ENCODE measurements at places on chromosomes 6 and 20.
A peak's percentile ranks its signal among the peaks of the same experiment; 100 is the strongest.

- DNase-seq = no peak
These were observed 17.3 kb downstream of the TREM1 start for GRCh38 chr6:41269166-41269565.

DNA sequence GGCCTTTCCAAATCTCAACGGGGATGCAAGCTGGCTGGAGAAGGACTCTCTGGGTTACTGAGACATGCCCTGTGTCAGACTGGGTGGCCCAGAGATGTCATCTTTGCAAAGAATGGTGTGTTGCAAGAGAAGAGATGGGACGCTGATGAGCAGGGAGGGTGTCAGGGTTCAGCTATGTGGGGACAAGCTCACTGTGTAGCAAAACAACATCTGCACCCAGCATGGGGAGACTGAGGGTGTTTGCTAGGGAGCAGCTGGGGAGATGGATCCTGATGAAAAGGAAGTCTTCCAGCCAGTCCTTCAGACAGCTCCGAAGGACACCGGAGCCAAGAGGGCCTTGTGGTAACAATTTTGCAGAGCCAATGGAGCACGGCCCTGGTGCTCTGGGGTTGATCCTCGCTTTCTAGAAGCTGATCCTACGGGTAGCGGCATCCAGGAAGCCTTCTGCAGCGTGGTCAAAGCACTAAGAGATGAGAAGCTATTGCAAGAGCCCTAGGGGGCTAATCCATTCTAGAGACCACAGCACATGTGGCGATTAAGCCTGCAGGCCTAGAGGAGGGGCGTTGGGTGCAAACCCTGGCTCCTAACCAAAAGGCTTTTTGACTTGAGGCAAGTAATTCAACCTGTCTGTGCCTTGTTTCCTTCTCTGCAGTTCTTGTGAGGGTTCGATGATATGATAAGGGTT, 39.9 kb downstream of the EDN3 start:
- no peak for DNase-seq

GRCh38 chr6:144066741-144067484, 28.5 kb downstream of the SF3B5 start:
- DNase-seq = no peak

GRCh38 chr20:33323236-33323635, 40.2 kb downstream of the BPIFB1 start:
- no peak for DNase-seq

DNA sequence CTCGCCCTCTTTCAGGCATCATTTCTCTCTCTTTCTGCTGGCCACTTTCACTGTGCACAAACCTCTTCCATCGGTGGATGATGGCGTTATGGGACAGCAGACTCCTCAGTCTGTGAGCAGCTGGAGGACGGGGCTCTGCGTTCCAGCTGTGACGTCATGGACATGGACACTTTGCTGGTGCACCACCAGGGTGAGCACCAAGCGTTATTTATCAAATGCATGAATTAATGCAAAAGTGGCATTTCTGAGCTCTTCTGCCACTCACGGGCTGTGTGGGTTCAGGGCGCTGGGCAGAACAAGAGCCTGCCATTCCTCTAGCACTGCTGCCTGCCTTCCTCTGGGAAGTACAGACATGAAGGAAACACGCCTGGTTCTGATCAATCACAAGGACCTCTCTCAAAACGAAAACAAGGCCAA, 82.9 kb upstream of the MPC1 start:
- DNase-seq = peak; percentile 74

DNA sequence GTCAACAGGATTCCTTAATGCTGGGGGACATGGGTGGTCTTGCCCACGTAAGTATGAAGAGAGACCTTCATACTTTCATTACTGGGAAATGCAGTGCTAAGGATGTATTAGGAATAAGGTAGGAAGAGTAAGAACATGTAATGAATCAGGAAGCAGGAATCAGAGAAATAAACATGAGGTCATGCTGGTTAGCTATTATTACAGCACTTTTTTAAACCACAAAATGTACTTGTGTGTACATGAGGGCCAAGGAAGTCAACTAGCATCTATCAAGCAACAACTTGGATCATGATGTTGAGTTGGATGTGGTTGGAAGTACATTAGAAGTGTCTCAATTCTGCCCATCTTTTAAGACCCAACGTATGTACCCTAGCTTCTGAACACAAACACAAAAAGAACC, 63.5 kb upstream of the E2F3 start:
- DNase-seq = no peak

GRCh38 chr6:100658486-100658885, 193.8 kb upstream of the SIM1 start:
- DNase-seq = no peak

DNA sequence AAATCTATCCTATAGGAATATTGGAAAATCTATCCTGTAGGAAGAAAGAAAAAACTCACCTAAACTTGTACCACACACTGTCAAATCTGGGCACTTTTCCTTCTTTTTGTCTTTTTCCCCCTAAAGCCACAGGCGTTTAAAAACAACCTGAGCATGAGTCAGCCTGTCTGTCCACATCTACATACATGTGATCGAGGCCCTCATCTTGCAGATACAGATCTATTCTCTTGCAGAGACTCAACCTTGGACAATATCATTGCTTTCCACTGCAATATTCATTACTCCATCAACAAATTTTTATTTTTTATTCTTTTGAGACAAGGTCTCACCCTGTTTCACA, 95.9 kb upstream of the IYD start:
- no peak for DNase-seq

DNA sequence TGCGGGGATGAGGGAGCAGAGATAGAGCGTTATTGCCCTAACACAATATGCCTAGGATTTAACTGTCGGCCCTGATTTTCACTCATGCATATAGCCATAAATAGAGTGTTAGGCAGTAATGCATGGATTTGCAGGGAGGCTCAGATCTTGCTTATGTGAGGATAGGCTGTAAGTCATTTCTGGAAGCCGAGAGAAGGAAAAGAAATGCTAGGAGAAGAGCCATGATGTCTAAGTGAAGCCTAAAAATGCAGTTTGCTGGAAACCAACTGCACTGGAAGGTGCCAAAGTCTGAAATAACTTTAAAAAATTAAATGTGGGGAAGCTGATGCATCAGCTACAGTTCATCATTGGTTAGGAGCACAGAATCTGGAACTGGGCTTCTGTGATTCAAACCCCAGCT, 54.3 kb downstream of the ADTRP start:
- no peak for DNase-seq

DNA sequence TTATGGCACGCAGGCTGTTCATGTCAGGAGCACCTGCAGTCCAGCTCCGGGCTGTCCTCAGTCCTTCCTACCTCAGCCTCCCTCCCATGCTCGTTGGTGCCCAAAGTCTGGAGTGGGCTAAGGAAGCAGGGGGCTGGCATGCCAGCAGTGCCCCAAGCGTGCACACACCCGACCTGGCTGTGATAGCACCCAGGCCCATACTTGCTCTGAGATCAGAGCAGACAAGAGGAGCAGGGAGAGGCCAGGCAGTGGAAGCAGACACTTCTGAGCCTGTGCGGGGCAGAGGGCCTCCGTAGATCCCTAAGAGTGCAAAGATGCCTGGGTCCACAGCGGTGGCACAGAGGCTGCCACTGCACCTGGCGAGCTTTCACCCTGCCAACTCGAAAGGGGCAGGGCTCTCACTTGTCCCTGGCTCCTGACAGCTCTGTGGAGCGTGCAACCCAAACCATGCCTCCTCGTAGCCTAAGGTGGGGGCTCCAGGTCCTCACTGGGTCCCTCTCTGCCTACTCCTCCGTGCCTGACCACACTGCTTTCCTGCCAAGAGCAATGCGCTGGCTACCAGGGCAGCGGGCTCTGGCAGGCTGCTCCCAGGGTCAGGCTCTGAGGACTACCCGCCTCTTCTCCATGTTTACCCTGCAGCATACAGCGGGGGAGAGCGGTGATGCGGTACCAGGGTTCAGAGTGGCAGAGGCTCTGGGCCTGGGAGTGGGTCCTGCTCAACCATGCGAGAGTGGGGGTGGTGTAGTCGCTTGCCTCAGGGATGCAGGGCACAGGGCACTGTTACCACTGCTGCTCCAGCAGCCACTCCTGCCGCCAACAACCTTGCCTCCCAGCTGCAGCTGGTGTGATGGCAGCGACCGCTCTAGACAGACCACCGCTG, 59.5 kb downstream of the MANEA start:
- DNase-seq = no peak

- DNase-seq = no peak
These were observed 298.7 kb downstream of the TSHZ2 start for GRCh38 chr20:53270792-53271375.

DNA sequence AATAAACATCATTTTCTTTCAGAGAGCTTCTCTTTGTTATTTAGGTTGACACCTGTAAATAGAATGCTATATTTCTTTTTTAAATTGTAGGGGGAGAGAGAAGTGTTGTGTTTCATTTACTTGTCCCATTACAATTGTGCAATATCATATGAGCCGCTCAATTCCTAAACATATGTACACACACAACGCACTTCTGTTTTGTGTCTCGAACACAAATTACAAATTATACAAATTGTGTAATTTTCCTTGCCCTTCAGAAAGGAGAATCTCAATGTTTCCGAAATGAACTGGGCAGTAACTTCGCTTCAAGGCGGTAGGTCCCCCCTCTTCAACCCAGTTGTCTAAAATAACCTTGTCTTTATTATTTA, 2.6 kb upstream of the ABT1 start:
- DNase-seq = no peak

GRCh38 chr6:106790149-106790770, 160.9 kb downstream of the QRSL1 start:
- DNase-seq = no peak

DNA sequence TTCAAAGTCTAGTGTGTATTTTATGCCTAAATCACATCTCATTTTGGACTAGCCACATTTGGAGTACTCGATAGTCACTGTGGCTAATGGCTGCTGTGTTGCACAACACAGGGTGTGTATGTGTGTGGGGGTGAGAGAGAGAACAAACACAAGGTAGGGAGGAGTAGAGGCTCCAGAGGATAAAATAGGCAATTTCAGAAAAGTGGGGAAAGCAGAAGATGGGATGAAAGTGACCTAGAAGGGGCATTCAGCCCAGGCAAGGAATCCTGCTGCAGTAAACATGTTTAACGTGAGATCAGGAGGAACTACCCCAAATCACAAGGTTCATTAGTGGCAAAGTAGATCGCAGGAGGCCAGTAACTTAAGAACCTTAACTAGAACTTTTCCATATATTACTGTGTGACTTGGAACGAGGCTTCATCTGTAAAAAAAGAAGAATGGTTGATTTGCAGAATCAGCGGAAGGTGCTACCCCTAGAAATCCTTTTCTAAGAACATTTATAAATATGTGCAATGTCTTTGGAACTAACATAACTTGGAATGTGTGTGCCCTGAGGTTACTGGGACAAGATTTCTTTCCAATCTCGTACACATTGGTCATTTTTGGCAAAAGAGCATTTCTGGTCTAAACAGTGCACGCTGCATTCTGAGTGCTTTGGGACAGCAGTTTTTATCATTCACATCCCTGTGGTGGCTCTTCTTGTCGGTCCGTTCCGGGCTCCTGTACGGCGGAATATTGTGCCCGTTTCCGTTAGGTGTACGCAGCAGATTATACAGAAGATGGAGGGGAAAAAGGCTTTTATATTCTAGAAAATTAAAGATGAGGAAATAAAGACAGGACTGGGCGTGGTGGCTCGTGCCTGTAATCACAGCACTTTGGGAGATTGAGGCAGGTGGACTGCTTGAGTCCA, 2.6 kb downstream of the DUSP22 start:
- DNase-seq = no peak

GRCh38 chr6:159404296-159404695, 235.1 kb downstream of the FNDC1 start:
- no peak for DNase-seq

GRCh38 chr6:710601-711571, 17.9 kb upstream of the EXOC2 start:
- DNase-seq = peak; percentile 65

DNA sequence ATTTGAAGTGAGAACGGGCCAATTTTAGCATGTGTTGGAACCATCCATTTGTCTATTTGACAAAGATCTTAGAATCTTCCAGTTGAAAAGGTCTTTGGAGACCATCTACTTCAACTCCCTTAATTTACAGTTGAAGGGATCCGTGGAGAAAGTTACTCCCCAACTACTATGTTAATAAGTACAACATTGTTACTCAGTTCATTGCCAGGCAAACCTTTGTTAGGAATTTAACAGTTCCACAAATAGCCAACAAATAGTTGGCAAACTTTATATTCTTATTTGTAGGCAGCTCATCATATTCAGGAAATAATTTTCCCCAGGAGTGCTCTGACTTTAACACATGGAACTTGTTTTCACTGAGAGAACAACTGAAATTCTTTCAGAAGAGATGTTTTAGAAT, 81.0 kb upstream of the FLRT3 start:
- no peak for DNase-seq

DNA sequence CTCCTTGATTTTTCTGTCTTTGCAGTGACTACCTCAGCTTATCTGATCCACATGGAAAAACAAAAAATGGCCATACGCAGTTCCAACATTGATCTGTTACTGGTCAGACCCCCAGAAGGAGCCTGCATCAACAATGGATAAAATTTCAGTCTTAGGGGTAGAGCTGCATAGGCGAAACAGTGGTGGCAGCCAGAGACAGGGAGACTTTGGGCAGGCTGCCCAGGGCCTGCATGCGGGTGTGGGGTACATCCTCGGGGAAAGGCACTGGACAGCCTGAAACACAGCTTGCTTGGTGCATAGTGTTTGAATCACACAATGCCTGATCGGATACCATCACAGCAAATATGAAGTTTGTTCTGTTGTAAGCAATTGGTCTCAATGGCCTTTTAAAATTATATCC, 847.8 kb downstream of the QKI start:
- no peak for DNase-seq

DNA sequence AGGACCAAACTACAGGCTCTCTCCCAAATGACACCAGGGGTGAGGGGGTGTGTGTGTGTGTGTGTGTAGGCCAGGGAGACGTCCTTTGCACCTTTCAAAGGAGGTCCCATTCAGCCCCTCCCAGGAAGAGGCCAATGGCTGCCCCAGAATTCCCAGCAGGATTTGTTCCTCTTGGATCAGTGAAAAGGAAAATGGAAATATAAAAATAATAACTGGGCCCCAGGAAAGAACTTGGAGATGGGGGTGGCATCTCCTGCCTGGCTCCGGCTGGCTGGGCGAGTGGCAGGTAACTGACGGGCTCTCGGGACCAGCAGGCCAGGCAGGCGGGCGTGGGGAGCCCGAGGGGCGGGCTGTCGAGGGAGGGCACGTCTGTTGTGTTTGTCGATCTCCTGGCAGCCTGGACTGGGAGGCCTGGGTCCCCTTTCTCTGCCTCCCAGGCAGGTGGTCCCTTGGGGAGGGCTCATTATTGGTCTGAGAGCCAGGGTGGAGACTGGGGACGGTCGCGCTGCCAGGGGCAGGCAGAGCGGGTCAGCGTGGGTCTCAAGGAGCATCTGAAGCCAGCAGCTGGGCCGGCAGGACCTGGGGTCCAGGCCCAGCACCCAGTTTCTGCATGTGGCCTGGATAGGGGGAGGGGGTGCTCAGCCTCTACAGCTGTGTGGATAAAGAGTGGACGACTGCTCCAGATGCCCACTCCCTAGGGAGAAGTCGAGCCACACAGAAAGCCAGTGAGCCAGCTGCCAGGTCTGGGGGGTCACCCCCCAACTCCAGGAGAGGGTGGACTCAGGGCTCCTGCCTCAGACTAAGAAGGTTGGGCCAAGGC, 3.1 kb downstream of the NOL4L start:
- DNase-seq = no peak

GRCh38 chr20:31677553-31678260, 40.0 kb downstream of the COX4I2 start:
- DNase-seq = no peak
